ENCODE measurements at places on chromosomes 3 and 15.

GRCh38 chr3:97713634-97714033, 50.9 kb upstream of the ARL6 start:
- DNase-seq, result no peak

- DNase-seq, result peak; percentile 56
Measured at GRCh38 chr3:23203708-23204330, 692 bp downstream of the UBE2E2 start.

DNA sequence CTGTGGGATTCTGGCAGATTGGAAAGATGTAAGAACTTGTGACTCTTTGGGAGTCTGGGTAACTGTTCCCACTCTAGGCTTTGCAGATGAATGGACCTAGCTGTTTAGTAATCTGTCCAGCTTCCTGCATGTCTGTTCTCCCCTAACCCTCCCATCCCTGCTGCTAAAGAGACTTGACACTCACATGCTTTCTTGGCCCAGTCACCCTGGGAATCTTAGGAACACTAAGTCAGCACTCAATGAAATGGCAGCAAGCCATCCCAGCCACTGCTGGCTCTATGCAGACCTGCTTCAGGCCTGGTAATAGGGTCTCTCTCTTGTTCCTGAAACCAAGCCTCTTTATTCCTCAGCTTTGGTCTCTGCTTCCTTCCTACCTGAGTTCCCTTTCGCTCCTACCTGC, 63.7 kb upstream of the THSD4 start:
- DNase-seq, result no peak

GRCh38 chr15:65208647-65209046, 2.6 kb downstream of the CILP start:
- DNase-seq, result no peak

GRCh38 chr3:112627919-112628466, 12.9 kb downstream of the CCDC80 start:
- peak; percentile 36 for DNase-seq

Measured in left hindlimb (tissue), 1 donor.